ENCODE measurements at places on chromosomes 7 and 10.

GRCh38 chr7:19177269-19177668, 32.0 kb upstream of the FERD3L start:
- DNase-seq: no peak

- no peak for DNase-seq
Measured at GRCh38 chr7:158759749-158760444, 55.3 kb upstream of the NCAPG2 start.

DNA sequence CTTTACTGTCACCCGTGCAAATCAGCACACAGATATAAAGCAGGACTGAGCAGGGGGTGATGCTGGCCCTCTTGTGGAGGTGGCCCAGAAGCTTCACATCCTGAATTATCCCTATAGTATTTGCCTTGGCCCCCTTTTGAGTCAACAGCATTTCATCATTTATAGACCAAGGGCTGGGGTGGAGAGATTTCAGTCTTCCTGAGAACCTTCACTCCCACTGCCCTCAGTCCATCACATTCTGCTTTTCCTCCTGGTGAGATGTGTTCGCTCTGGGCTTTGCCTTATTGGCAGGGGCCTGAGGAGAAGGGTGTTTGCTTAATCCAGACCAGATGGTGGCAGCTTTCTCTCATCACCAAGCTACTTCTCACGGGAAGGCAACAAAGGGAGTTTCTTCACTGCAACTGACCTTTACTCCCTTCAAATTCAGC, 47.7 kb downstream of the NOC3L start:
- no peak for DNase-seq

DNA sequence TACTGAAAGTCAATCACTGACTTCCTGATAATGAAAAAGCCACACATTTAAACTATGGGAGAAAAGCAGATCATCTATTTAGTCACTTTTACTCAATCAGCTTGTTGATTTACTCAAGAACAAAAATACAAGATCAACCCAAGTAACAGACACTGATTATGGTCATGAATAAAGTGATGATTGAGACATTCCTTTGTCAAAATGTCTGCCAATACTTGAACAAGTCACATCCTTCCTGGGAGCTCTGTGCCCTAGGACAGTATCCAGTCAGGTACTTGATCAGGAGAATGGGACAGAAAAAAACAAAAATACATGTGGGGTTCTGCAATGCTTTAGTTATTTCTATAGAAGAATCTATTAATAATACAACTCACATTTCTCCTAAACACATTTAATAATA, 150.0 kb upstream of the NEBL start:
- DNase-seq: no peak

GRCh38 chr7:121084256-121084655, 95.7 kb downstream of the CPED1 start:
- no peak for DNase-seq

DNA sequence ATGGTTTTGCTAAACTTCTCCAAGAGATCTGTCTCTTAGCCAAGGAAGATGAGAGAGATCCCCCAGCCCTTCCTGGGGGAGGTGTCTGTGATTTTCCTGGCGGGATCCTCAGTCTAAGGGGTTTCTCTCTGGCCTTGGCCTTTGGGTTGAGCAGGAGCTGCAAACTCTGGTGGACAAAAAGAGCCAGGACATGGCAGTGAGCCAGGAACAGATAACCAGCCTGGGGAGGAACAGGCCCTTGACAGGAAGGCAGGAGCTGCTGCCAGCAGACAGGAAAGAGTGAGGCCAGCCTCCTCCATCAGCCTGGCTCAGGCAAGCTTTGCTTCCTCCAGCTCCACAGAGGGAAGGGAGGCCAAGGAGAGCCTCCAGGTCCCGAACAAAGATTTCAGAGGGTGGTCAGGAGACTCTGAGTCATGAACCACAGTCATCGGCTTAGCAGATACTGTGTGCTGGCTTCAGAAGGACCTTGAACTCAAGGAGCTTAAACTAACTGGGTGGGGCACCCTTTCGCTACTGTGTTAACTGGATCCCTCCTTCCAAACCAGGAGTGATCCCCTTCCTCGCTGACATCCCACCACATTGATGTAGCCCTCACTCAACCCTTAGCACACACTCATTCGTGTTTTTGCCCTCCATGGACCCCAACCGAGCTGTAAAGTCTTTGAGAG, 34.7 kb downstream of the DDIT4 start:
- no peak for DNase-seq

Measured in activated CD8-positive, alpha-beta memory T cell treated with anti-CD3 and anti-CD28 coated beads for 1 hour (primary cell).